ENCODE measurements at places on chromosomes 13 and 19.

DNA sequence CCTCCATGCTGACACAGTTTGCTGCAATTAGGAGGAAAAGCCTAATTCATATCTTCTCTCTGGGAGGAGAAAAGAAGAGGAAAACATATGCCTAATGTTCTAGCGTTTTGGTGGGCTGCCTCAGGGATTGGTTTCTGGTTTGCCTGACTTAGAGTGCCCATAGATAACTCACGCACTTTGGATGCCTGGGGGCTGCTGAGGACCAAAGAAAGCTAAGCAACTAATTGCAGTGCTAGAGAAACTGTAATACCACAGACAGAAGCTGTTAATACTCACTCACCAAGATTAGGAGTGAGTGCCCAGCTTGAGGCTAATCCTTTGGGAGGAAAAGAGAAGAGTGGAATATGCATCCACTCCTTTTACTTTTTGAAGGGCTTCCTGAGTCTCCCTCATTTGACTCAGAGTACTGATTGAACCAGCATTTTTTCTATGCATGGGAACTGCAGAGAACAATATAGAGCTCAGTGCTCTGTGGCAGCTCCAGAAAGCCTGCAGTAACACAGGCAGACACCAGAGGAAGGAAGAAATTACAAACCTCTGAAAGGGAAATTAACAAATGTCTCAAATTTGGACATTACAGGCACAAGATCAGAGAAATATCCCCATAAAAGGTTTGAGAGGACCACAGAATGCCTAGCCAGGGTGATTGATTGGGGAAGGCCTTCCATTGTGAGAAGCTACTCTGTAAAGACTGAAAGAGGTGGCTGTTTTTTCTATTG lies 666.4 kb downstream of the OLFM4 start:
- peaks cover 3% of the 10 kb centered on the region for H3K4me1 ChIP-seq
- peaks cover 1% of the 10 kb centered on the region for H3K27me3 ChIP-seq

- peak overlapping the region; percentile 84 for H3K27ac ChIP-seq
- DNase-seq: no peak
- H3K4me3 ChIP-seq: peak overlapping the region; percentile 99
- H3K4me1 ChIP-seq: peaks cover 71% of the 10 kb centered on the region
Measured at GRCh38 chr13:110310541-110311442, 3.7 kb downstream of the COL4A2 start.

DNA sequence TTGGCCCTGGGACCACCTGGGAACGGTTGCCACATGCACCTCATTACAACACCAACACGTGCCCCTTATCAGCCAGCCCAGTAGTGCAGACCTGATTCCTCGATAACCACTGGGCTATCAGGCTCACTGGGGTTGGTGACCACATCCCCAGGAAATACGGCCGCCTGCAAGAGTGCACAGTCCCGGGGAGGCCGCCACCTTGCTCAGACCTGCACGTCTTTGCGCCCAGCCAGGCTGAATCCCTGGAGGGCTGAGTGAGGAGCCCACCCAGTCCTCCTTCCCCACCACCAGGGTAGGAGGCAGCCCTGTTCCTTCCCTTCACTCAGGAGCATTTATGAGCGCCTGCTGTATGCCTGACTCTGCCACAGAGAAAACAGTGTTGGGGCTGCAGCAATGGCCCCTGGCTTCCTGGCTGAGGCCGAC lies 67.8 kb downstream of the CEBPG start:
- peaks cover 4% of the 10 kb centered on the region for H3K36me3 ChIP-seq
- H3K4me1 ChIP-seq: no peaks in the 10 kb centered on the region
- no peak for DNase-seq
- H3K27ac ChIP-seq: no peak overlapping the region

GRCh38 chr19:31459430-31459829 lies 110.2 kb upstream of the TSHZ3 start:
- no peak for DNase-seq
- no peaks in the 10 kb centered on the region for H3K4me1 ChIP-seq
- no peak overlapping the region for H3K4me3 ChIP-seq
- H3K36me3 ChIP-seq: no peaks in the 10 kb centered on the region
- no peaks in the 10 kb centered on the region for H3K27me3 ChIP-seq

DNA sequence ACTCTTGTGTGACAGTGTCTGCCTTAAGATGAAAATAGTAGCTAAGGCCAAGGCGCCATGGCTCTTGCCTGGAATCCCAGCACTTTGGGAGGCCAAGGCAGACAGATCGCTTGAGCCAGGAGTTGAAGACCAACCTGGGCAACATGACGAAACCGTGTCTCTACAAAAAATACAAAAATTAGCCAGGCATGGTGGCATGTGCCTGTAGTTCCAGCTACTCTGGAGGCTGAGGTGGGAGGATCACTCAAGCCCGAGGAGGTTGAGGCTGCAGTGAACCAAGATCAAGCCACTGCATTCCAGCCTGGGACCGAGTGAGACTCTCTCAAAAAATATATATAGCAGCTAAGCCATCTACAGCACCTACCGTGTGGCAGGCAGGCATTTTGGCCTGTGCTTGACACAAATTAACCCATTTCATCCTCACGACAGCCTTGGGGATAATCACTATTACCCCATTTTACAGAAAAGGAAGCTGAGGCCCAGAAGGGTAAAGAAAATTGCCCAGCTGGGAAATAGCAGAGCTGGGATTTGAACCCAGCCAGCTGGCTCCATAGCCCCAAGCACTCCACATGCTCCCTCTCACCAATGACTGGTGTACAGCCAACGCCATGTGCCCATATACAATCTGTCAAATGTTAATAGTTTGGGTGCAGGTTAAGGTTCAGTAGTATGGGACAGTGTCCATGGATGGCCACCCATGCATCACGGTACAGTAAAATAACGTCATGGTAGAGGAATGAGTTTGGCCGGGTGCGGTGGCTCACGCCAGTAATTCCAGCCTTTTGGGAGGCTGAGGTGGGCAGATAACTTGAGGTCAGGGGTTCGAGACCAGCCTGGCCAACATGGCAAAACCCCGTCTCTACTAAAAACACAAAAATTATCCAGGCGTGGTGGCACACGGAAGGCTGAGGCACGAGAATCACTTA lies 3.1 kb downstream of the SLC1A5 start:
- H3K4me3 ChIP-seq: peak overlapping the region; percentile 94
- H3K4me1 ChIP-seq: peaks cover 21% of the 10 kb centered on the region
- peaks cover 9% of the 10 kb centered on the region for H3K27me3 ChIP-seq
- DNase-seq: no peak
